ENCODE measurements at places on chromosomes 11 and 22. TPM values are rescaled to one million over a fixed set of nuclear protein-coding genes. Genes with fewer than 3 reads are reported as not detected.

Gene MRGPRE
- total RNA-seq = not detected

Gene NAALAD2
- not detected for total RNA-seq

Gene INTS4
- total RNA-seq = 45.2 TPM

Gene SMTNL1
- not detected for total RNA-seq

Gene PATE4
- not detected for total RNA-seq

Gene ZNF215
- 2.5 TPM for total RNA-seq

Gene ALDH3B1
- total RNA-seq = not detected

Gene RIBC2
- 8.2 TPM for total RNA-seq

Gene GRAP2
- 65.2 TPM for total RNA-seq

Gene SPON1
- 1.0 TPM for total RNA-seq

Gene OR51E2
- not detected for total RNA-seq

Gene HBD
- not detected for total RNA-seq

Gene APLNR
- total RNA-seq = not detected

Gene PTDSS2
- 17.3 TPM for total RNA-seq

Gene RTCB
- 105 TPM for total RNA-seq

Gene PRG3
- total RNA-seq = not detected

Gene LIF
- 282 TPM for total RNA-seq

Gene LMO2
- total RNA-seq = 0.21 TPM

Gene LAYN
- total RNA-seq = 63.2 TPM

Gene USP2
- 1.4 TPM for total RNA-seq

Gene DEUP1
- not detected for total RNA-seq

Gene CD248
- 11.9 TPM for total RNA-seq

Gene TMEM86A
- 0.25 TPM for total RNA-seq

Gene POU2AF1
- total RNA-seq = 3.5 TPM

Gene RIMBP3B
- total RNA-seq = 0.19 TPM

Gene PDE2A
- 0.42 TPM for total RNA-seq

Gene MYRF
- total RNA-seq = 0.68 TPM

Gene MEI1
- total RNA-seq = 28.8 TPM

Gene MMP12
- total RNA-seq = not detected

Gene OR52H1
- total RNA-seq = not detected

Gene VPREB1
- not detected for total RNA-seq

All from activated naive CD8-positive, alpha-beta T cell treated with anti-CD3 and anti-CD28 coated beads for 36 hours (primary cell).